ENCODE measurements at places on chromosomes 5 and 9.

- DNase-seq: no peak
Measured at GRCh38 chr9:129184596-129185122, 6.6 kb upstream of the IER5L start.

- no peak for DNase-seq
Measured at GRCh38 chr5:147560718-147561331, 51.0 kb upstream of the DPYSL3 start.

GRCh38 chr5:177372034-177372896, 12.0 kb upstream of the SLC34A1 start:
- DNase-seq: no peak

DNA sequence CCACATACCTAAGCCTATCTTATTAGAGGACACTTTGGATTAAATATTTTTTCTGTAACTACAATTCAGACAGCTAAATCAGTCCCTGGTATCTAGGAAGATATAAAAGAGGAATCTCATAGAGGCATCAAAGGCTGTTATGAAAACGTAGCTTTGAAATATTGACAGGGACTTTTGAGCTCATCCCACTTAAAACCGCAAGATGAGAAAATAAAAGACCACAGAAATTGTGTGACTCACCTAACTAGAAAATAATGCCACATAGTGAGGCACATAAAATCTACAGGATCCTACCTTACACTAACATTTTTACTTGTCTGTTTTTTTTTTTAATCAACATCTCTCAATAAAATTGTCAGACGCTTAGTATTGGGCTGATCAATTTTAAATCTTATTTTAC, 686.5 kb upstream of the COX7C start:
- DNase-seq: no peak

GRCh38 chr9:98118640-98119601, at the start of gene TRIM14:
TRIM14 (minus strand) TSS chr9:98119222; CDS start chr9:98119188, 34 bp downstream.
- peak; percentile 94 for DNase-seq

GRCh38 chr9:28453918-28454317, 880.6 kb upstream of the C9orf72 start:
- no peak for DNase-seq

DNA sequence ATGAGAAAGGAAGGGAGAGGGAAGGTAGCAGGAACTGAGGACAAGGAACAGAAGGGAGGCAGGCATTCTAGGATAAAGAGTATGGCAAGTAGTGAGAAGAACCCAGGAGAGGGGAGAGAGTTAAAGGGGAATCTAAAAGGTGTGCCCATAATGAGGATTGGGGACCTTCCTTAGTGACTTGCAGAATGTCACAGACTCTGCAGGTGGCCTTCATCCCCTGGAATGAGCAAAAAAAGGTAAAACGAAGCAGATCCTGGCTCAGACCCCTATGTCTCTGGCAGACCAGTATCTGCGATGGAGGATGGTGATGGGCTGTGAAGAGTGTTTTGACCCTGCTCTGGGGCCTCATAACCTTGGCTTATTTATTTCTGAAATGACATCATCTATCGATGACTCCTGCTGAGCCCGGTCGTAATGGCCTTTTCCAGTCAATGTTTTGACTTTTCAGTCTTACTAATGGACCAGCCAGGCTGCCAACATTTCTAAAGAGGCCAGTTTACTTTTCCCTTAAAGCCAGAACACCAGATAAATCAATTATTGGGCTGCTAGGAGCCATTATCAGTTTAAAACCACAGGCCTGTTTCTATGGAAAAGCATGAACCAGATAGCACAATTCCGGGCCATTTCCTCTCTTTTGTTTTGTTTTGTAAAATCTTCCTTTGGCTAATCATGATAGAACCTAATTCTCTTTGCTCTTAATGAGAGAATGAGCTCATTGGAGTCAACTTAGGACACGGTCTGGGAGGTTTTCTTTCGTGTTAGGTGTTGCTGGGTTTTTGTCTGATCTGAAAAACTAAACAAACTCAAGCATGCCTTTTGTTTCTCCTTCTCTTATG, 3.1 kb downstream of the TMOD1 start:
- peak; percentile 51 for DNase-seq

- no peak for DNase-seq
Measured at GRCh38 chr5:173928871-173929574, 40.9 kb downstream of the CPEB4 start.

DNA sequence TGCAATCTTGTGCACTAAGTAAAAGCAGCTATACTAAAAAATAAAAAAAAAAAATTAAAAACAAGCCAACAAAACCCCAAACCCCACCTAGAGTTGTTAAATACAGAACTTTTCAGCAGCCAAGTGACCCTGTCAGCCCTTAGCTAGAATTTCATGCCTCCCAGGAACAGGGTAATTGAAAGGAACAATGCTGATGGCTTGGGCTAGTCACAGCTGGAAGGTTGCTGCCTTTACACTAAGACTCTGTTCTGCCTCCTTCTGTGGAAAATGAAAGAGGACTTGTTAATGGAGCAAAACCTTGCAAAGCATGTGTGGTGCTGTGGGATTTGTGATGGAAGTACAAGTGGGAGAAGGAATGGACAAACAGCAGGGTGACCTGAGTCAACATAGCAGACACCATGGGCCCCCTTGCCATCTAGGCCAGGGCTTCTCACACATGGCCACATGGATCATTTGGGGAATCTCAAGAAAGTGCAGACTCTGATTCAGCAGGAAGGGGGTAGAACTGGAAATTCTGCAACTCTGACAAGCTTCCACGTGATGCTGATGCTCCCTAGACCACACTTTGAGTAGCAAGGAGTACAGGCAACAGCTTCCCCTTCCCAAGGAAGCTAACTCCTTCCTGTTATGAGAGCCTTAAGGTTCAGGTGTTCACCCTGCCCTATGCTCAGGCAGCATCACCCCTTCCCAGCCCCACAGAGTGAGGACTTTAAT, 14.9 kb upstream of the TMEM252 start:
- no peak for DNase-seq

DNA sequence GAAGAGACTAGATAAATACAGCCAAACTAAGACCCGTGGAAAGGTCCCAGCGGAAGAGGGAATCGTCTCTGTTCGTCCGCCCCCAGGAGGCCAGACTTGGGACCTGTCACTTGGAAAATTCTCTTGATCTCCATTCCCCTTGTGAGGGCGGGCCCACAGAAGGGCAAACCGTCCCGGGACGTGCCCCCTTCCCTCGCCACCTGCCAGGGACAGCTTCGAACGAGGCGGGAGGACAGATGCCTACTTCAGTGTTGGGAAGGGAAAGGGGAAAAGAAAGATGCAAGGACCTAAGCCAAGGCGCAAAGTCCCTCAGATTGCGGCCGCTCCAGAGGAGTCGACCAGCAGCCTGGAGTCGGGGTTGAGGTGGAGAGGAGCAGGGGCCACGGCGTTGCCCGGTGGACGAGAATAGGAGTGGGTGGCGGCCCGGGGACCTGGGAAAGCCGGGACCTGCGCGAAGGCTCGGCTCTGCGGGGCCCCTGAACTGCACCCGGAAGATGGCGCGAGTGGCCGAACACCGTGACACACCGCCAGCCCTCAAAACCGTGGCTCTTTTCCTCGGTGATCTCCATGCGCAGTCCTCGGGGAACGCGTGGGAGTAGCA, 4.4 kb upstream of the EBF1 start:
- DNase-seq: no peak

DNA sequence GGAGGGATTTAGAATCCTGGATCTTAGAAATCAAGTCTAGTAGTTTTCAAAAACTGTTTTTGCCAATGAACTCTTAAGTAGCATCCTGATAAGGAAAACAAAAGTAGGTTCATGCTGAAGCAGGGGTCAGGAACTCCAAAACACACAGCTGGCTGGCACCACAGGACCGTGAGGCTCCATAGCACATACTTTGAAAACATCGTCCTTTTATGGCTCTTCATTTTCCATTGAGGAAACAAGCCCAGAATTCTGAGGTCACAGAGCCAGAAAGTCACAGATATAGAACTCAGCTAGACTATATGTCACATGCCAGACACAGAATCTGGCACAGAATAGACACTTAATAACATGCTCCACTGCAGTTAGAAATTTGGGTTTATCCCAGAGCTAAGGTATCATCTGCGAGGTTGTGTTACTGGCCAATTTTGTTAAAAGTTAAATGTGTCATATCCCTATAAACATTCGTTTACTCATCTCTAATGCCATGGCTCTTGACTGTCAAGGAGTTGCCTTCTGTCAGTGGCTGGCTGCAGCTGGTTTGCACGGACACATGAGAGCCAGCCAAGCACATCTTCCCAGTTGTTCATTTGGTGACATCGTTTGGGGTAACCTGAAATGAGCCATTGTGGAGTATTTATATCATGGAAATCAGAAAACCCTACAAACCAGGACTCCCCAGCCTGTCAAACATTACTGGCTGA, 58.8 kb downstream of the FAM78A start:
- DNase-seq: no peak

DNA sequence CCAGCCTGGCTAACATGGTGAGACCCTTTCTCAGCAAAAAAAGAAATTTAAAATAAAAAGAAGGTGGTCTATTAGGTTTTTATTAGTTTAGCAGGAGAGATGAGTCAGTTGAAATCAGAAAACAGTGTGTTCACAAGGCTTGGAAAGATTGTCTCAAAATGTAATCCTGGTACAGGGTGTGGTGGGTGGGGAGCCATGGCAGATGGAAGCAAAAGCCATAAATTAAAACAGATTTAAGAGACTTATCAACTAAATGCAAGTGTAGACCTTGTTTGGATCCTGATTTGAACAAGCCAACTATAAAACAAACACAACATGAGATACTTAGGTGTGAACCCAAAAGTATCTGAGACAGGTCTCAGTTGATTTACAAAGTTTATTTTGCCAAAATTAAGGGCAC, 42.8 kb upstream of the KLF9 start:
- DNase-seq: no peak

GRCh38 chr9:70493029-70493428, 78.6 kb upstream of the KLF9 start:
- DNase-seq: no peak

GRCh38 chr9:79257790-79258351, 313.9 kb upstream of the TLE4 start:
- DNase-seq: no peak

GRCh38 chr5:173941758-173942401, 47.1 kb upstream of the C5orf47 start:
- no peak for DNase-seq

- DNase-seq: no peak
Measured at GRCh38 chr9:28925157-28925556, 1351.9 kb upstream of the C9orf72 start.

- DNase-seq: no peak
Measured at GRCh38 chr5:110716247-110717245, 9.9 kb downstream of the TMEM232 start.

- no peak for DNase-seq
Measured at GRCh38 chr9:99607842-99608448, 213.7 kb upstream of the NR4A3 start.

DNA sequence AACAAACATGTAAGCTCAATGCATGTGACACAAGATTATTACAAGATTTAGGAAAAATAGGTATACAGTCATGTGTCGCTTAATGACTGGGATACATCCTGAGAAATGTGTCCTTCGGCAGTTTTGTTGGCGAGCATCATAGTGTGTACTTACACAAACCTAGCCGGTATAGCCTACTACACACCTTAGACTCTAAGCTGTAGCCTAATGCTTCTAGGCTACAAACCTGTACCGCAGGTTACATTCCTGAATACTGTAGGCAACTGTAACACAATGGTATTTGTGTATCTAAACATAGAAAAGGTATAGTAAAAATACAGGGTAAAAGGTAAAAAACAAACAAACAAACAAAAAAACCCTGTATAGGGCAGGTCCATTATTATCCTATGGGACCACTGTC, 27.7 kb downstream of the MSX2 start:
- no peak for DNase-seq

GRCh38 chr5:80406980-80407734, 707 bp upstream of the ZFYVE16 start:
- no peak for DNase-seq

DNA sequence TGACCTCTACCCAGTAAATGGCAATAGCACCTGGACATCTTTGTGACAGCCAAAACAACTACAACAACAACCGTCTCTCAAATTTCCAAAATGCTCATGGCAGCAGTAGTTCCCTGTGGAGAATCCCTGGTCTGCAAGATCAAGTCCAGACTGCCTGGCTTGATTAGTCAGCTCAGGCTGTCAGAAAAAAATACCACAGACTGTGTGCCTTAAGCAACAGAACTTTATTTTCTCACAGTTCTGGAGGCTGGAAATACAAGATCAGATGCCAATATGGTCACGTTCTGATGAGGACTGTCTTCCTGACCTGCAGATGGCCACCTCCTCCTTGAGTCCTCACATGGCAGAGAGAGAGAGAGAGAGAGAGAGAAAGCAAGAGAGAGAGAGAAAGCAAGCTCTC, 52.3 kb upstream of the MOCS2 start:
- peak; percentile 13 for DNase-seq

DNA sequence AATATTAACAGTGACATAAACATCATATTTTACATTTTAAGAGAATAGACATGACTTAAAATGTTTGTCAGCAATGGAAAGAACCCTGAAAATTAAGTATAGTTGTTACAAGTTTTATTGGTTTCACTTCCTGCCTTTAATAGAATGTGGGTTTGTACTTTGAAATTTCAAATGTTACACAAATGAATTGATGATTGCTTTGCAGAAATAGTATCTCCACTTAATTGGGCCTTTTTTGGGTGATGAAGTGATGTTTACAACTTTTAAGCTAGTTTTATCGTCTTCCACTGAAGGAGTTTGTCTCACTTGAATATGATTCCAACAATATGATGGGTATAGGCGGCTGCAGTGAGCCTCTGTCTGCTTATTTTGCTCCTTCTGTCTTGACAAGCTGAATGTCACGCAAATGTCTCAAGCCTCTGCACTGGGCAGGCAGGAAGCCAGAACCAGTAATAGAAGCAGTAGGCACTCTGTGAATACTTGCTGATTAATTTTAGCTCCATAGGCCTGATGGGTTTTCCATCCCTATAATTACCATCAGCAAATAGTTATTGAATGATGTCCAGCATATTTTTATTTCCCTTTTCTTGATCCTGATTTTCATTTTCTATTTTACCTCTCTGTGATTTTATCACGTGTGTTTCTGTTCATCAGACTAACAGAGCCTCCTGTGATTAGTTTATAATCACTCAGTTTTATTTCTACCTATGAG, 10.6 kb upstream of the NR3C1 start:
- no peak for DNase-seq

DNA sequence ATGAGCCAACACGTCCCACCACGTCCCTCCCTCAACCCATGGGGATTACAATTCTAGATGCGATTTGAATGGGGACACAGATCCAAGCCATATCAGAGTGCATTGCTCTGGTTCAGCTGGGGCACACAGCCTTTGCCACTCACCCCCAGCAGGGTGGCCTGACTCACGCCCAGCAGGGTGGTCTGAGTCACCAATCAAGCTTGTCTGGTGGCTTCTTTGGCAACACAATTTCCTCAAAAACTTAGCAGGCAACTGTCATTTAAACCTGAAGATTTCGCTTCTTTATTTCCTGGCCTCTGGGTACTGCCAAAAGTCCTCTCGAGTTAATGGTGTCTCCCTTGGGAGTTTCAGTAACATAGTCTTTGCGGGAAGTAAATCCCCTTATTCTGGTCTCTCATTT, 16.3 kb upstream of the SEMA5A start:
- no peak for DNase-seq

GRCh38 chr5:52738095-52738506, 49.6 kb upstream of the ITGA1 start:
- DNase-seq: no peak

- DNase-seq: no peak
Measured at GRCh38 chr5:97778451-97778850, 595.4 kb upstream of the RIOK2 start.

GRCh38 chr5:107285772-107286171, 385.0 kb downstream of the EFNA5 start:
- no peak for DNase-seq

Measured in AG08396 (cell line).